Bronchial epithelial cell (primary cell): ENCODE measurements at places on chromosomes 12 and 14.
A peak's percentile ranks its signal among the peaks of the same experiment; 100 is the strongest.

- DNase-seq = peak; percentile 4
These were observed 765.2 kb downstream of the NOVA1 start for GRCh38 chr14:25832585-25832984.

DNA sequence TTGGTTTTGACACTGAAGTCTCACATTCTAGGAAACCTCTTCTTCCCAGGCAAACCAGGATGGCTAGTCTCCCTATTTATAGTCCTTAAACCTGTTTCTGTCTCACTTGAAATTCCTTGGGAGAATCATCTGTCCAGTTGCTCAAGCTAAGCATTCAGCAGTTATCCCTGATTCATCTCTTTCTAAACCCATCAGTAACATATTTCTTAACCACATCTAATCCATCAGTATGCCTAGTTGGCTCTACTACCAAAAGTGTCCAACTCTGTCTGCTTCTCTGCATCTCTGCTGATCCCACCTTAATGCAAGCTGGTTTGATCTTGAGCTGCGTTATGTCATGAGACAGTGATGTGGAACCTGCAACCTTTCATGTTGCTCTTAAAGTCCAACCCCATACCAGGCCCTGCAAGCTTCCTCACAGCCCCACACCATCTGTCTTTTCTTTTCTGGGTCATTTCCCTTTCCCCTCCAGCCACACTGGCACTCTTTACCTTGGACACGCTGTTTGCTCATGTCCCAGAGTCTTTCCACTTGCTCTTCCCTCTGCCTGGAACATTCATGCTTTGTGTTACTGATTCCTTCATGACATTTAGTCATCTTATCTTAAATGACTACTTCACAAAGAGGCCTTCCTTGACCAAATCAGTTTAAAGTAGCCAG is 380.8 kb upstream of the RGS6 start:
- peak; percentile 30 for DNase-seq

GRCh38 chr12:72271451-72272090 is 599 bp upstream of the TRHDE start:
- DNase-seq = no peak

DNA sequence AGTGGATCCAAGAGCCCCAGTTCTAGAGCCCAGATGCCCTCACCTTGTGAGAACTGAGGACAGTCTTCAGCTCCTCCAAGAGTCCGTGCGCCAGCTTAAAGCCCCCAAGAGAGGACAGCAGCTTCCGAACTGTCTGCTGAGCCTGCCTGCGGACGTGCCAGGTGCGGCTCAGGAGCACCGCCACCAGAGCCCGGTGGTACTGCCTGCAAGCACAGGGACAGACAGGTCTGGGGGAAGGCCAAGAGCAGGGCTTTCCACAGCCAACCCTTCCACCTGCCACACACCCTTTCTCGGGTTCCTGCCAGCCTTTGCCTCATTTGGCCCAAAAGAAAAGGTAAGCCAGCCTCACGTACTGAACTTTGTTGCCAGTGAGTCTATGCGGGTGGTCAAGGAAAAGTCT is 30.2 kb downstream of the GCN1 start:
- DNase-seq = no peak

GRCh38 chr14:32696325-32697091 is 242.2 kb upstream of the NPAS3 start:
- no peak for DNase-seq

- peak; percentile 97 for DNase-seq
These were observed 6.5 kb downstream of the KRT86 start for GRCh38 chr12:52280796-52281560.

DNA sequence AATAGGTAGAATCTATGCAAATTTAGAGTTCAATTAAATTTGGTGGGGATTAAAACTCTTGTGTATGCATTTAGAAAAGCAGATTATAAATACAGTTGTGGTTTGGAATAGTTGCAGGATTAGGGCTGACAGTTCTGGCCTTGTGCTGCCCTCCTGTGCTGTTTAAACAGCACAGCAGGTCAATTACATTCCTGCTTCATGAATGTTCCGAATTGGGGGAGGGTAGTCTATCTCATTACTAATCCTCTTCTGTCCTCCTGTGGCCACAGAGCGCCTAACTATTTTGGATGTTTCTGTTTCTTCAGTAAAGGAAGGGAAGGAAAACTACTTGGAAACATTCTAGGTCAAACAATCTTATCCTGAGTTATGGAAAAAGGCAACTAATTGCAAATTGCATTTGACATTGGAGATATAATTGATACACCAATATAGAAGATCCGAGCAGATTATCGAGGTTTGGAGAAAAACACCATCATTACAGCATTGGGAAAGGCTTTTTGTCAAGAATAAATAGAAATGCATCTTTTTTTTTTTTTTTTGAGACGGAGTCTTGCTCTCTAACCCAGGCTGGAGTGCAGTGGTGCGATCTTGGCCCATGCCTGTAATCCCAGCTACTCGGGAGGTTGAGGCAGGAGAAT is 8.7 kb upstream of the GPR19 start:
- peak; percentile 84 for DNase-seq

- DNase-seq = peak; percentile 96
These were observed 40.7 kb downstream of the LRRIQ1 start for GRCh38 chr12:85076688-85077430.

DNA sequence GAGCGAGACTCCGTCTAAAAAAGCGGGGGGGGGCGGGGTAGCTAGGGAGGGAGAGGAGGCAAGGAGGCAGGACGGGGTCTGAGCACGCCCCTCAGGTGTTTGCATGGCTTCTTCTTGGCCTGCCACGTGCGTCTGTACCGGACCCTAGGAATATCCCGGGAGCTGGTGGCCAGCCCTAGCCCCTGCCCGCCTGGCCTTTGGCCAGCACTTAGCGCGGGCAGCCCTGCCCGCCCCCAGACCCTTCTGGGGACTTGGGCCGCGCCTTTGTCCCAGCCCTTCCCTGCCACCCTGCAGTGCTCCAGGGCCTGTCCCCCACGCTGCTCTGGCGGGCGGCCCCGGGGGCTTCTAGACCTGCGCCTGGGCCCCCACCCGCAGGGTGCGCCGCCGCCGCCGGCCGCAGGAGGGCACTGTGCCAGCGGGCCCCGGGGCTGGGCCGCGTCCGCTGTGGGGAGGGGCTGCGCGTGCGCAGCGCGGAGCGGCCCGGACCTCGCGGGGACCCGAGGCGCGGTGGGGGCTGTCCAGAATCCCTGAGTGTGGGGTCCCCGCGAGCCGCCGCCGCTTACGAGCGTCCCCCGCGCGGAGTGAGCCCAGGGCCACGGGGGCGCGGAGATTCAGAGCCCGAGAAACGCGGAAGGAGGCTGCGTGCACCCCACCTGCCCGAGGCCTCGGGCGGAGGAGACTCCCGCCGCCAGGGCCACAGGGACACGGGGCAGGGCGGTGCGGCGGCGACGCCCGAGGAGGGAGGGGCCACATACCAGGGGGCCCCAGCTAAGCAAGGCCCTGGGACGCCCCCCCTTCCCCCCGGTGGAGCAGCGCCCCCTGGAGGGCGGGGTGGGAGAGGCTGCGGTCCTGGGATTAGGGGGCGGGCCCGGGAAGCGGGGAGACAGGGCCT is 21.0 kb downstream of the SLC25A29 start:
- no peak for DNase-seq

DNA sequence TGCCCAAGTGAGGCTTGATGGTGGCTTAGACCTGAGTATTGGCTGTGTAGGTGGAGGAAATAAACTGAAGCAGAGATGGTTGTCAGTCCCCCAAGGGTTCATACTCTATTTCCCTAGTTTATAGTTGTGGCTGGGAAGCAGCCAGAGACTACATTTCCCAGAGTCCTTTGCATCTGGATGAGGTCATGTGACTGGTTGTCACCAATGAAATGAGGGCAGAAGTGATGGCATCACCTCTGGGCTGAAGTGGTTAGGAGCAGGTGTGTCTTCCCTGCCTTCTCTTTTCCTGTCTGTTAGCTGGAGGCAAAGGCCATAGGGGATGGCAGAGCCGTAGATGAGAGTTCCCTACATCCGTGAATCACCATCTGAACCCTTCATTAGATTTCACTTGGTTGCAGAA is 16.3 kb upstream of the NOS1 start:
- peak; percentile 13 for DNase-seq

- peak; percentile 30 for DNase-seq
These were observed 224.5 kb downstream of the VRK1 start for GRCh38 chr14:97021571-97022168.

DNA sequence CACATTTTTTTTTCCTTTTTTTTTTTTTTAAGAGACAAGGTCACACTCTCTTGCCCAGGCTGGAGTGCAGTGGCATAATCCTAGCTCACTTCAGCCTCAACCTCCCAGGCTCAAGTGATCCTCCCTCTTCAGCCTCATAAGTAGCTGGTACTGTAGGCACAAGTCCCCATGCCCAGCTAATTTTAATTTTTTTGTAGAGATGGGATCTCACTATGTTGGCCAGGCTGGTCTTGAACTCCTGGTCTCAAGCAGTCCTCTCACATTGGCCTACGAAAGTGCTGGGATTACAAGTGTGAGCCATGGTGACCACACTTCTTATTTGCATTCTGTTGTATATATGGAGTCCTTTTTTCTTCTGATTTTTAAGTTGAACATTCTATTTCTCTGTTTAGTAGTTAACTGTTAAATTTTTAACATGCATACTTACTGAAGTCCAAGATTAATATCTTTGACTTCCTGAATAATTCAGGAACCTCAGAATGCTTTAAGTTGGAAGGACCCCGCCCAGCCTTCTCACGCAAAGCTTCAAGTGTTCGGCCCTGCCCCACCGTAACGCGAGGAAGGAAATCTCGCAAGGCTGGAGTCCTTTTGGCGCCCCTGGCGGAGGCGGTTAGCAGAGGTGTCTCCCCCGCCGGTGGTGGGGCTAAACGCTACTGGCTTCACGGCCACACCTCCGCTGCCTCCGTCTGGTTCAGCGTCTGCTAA is 21.6 kb downstream of the SPATS2 start:
- no peak for DNase-seq

- DNase-seq = peak; percentile 28
These were observed 15.2 kb upstream of the CSRNP2 start for GRCh38 chr12:51098611-51099010.

DNA sequence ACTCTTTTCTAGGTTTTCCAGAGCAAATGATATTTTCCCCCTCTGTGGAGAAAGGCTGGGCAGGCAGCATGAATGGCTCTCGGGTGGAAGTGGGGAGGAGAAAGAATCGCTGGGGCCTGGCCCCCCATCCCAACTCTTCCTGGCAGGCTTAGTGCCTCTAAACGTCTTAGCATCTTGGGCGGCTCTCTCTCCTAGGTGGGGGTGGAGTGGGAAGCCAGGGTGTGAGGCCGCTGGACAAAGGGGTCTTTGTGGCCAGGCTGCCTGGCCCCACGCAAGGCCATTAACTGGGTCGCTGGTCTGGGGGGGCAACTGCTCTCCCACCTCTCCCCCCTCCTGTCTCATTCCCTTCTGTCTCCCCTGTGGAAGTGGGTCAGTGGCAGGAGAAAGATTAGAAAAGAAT is 4.7 kb downstream of the LRP1-AS start:
- DNase-seq = no peak

GRCh38 chr12:18436170-18436569 is 174.9 kb downstream of the PIK3C2G start:
- no peak for DNase-seq

- peak; percentile 65 for DNase-seq
These were observed 15.3 kb downstream of the TAOK3 start for GRCh38 chr12:118357257-118358007.

DNA sequence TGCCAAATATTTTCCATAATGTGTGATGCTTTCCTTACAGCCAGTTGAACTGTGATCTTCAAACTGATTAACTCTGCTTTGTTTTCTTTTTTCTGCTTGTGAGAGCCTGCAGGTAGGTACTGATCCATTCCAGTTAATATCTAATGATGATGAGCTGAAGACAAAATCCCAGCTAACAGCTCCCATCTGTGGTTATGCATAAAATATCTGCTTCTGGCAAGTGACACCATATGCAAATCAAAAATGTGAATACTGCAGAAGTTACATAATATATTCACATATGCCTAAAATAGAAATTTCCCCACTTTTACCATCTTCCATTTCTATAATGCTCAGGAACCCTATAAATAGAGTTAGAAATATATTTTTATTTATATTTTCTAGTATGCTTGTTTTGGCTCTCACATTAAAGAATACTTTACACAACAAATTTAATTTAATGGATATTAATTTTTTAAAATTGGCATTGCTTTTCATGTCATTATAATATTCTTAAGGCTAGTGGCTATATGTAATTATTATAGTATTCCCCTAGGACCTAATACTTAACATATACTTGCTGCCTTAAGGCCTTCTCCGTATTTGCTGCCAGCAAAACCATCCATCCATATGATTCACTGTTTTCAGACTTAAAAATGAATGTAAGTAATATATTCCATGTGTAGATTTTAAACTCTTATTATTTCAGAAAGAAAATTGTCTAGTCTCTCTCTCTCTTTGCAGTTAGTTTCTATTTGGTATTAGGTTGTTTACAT is 83.8 kb downstream of the CCER1 start:
- no peak for DNase-seq

DNA sequence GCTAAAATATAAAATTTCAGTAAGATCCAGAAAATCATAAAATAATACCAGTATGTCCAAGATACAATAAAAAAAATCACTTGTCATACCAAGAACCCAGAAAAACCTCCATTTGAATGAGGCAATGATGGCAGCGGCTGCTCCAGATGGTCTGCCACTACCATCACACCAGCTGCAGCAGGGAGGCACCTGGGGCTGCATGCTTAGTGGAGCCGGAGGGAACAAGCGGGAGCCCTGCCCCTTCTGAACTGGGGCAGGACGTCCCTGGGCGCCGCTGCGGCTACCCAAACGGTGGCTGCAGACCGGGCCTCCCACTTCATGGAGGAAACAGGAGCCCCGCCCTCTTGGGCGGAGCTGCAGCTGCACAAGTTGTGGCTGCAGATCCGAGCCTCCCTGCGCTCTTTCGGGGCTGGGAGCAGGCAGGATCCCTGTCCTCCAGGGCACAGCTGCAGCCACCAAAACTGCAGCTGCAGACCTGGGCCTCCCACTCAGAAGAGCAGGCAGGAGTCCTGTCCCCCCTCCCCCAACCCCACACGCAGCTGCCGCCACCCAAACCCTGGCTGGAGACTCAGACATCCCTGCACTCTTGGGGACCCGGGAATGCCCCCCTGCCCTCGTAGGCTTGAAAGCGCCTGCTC is 36.1 kb upstream of the OR5AU1 start:
- DNase-seq = peak; percentile 33

DNA sequence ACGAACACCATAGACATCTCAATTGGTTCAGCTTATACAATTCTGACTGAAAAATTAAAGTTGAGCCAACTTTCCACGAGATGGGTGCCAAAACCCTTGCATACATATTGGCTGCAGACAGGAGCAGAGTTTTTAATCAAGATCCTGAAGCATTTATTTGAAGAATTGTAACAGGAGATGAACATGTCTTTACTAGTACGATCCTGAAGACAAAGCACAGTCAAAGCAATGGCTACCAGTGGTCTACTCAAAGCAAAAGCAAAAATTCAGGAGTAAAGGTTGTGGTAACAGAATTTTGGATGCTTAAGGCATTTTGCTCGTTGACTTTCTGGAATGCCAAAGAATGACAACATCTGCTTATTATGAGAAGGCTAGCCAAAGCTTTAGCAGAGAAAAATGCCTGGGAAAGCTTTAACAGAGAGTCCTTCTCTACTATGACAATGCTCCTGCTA is 20.7 kb downstream of the ZDHHC17 start:
- peak; percentile 25 for DNase-seq
